Activated CD4-positive, alpha-beta T cell treated with anti-CD3 and anti-CD28 coated beads for 36 hours (primary cell): ENCODE measurements at places on chromosomes 4 and X. TPM values are rescaled to one million over a fixed set of nuclear protein-coding genes. Genes with fewer than 3 reads are reported as not detected.
A peak's percentile ranks its signal among the peaks of the same experiment; 100 is the strongest.

DNA sequence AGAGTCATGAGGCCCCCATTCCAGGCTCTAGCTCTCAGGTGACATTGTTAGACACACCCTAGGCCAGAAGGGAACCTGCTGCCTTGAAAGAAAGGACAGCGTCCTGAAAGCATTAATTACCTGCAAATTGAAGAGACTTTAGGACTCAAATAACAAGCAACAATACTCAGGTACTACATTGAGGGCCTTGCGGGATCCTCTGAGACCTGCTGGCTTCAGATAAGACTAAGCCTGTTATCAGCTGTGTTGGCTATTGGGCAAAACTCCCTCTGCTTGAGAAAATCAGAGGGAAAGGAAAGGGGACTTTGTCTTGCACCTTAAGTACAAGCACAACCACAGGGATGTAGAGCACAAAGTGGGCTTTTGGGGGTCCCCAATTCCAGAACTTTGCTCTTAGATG is 45.9 kb upstream of the DACH2 start:
- DNase-seq = no peak

DNA sequence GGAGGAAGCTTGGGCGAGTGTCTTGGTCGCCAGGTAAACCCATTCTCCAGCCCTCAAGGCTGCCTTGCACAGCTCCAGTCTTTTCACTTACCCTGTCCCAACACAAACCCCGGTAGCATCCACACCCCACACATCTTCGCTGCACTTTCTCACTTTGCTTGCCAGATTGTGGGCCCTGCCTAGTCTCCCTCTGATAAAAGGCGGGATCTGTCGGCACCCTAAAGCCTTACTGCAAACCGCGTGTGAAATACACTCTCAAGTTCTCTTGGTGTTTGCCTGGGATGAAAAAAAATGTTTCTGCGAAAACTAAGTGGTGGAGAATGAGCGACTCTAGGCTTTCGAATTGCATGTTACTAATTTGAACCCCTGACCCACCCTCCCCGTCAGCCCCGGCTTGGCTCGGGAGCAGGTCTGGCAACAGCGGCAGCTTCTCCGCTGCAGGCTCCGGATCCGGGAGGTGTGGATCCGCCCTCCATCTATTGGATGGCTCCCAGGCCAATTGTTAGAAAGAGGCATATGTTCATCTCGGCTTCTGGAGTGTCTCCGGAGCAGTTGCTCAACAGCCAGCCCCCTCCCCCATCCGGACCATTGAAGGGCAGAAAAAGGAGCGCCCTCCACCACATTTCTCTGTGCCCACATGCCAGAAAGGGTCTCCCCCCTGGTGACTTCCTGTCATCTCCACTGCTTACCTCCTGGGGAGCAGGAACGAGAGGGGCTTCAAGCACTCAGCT is 3.0 kb upstream of the CITED1 start:
- peak; percentile 50 for DNase-seq

- no peak for DNase-seq
Measured at GRCh38 chr4:12139296-12139695, 710.6 kb upstream of the HS3ST1 start.

- no peak for DNase-seq
Measured at GRCh38 chrX:3697701-3698279, 15.7 kb downstream of the PRKX start.

DNA sequence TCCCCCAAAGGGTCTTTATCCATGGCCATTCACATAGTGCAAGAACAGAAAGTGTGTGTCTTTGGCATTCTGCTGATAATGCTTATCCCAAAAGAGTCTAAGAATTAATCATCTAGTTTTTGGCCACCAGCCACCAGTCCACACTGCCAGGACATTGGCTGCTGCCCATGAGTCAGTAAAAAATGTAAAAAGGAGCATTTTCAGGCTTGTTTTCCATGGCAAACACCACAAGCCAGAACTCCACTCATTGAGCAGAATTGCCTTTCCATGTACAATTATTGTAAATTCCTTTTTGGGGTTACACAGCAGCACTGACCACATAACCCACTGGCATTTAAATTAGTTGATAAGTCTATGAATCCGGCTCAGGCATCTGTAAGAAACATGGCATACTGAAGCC is 89.2 kb upstream of the PRDX4 start:
- DNase-seq = no peak

DNA sequence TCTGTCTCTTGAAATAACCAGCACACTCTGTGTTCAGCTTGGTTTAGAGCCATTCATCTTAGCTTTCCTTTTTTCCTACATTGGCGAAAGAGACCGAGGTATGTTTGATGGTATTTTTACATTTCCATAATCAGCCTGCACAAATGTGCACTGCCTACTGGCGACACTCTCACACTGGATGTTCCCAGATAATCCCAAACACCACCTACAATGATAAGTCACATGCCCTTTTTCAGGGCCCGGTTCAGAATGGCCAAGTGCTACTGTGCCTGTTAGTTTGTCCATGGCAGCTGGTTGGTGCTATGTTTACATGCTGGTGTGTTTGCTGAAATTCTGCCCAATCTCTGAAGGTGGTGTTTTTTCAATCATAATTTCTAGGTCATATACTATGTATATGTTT is 80.8 kb upstream of the NR3C2 start:
- no peak for DNase-seq

GRCh38 chr4:99414401-99414800 is 20.7 kb downstream of the ADH7 start:
- no peak for DNase-seq

Gene FMR1
- total RNA-seq = 32.1 TPM
